Omental fat pad (tissue), 4 donors: ENCODE measurements at places on chromosomes 2 and 18. TPM values are rescaled to one million over a fixed set of nuclear protein-coding genes. Genes with fewer than 3 reads are reported as not detected.

- DNase-seq, result no peak
Measured at GRCh38 chr2:197929886-197930227, 125.5 kb downstream of the PLCL1 start.

DNA sequence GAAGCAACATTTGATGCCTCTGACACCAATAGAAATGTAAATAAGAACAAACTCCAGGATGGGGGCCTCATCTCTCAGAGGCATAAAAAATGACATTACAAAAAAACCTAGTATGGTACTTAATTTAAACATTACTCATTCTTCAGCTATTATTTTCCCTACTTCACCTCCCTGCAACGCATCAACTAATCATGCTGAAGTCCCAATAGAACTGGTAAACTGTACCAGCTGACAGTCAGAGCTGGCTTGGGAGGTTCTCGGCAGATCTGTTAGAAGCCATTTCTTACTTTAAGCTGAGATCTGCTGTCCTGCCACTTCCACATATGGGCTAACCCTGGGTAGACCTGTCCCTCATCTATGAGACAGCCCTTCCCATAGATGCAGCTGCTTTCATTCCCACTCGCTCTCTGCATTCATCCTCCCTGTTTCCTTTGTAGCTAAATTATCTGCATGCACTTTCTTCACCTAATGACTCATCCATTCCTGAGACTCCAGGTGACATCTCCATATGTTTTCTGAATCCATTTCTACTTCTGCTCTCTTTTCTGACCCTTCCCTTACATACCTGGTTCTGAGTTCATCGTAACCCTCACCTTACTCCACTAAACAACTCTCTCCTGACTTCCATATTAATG lies 108.1 kb downstream of the AOX1 start:
- DNase-seq, result no peak

GRCh38 chr2:45723857-45724256 lies 72.4 kb downstream of the PRKCE start:
- no peak for DNase-seq

Gene SKA1
- 1.2 TPM for total RNA-seq

Gene IL1B
- total RNA-seq, result 50.5 TPM

Gene POTEF
- total RNA-seq, result not detected
